ENCODE measurements at places on chromosomes 11 and 22.

GRCh38 chr22:48551061-48551460 is 1276.6 kb downstream of the BRD1 start:
- no peak for DNase-seq

DNA sequence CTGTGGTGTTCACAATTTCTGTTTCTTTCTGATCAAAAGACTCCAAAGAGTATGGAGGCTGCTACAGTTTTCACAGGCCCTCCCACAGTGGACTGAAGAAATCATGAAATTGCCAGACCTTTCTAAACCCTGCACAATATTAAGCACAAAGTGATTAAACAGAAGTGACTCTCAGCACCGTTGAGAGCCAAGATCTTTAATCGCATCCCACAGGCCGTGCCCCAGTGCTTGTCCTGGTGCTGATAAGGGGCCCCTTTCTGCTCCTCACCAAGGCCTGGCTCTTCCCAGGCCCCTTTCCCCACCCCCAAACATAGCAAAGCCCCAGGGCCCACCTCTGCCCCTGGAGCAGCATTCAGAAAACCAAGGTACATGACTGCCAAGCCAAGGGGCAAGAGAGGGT is 57.4 kb upstream of the BMAL1 start:
- DNase-seq, result no peak

GRCh38 chr22:28560046-28560742 is 119.4 kb downstream of the TTC28 start:
- DNase-seq, result no peak

DNA sequence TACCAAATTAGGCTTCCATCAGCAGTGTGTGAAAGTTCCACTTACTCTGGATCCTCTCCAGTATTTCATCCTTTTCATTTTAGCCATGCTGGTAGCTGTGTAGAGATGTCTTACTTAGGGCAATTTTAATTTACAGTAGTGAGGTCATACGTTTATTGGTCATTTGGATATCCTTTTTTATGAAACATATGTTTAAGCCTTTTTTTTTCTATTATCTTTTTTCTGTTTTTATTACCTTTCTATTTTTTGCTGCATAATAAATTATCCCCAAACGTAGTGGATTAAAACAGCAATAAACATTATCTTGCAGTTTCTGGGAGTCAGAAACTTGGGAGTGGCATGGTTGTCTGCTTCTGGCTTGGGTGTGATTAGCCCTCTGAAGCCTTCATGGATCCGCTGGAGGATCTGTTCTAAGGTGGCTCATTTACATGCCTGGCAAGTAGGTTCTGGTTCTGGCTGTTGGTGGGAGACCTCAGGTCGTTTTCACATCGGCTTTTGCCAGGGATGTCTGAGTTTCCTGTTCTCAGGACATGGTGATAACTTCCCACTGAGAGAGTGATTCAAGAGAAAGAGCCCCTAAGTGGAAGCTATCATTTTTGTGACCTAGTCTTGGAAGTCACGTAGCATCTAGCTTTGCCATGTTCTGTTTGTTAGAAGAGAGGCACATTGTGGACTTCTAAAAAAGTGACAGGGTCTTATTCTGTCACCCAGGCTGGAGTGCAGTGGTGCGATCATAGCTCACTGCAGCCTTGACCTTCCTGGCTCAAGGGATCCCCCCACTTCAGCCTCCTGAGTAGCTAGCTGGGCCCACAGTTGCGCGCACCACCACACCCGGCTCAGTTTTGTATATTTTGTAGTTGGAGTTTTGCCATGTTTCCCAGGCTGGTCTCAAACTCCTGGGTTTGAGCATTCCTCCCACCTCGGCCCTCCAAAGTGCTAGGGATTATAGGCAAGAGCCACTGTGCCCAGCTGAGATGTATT is 38.6 kb downstream of the PPP6R3 start:
- DNase-seq, result no peak

GRCh38 chr11:34616086-34616485 is 4.8 kb upstream of the EHF start:
- DNase-seq, result no peak

- no peak for DNase-seq
Measured at GRCh38 chr11:118497831-118498230, 29.4 kb upstream of the TTC36 start.

DNA sequence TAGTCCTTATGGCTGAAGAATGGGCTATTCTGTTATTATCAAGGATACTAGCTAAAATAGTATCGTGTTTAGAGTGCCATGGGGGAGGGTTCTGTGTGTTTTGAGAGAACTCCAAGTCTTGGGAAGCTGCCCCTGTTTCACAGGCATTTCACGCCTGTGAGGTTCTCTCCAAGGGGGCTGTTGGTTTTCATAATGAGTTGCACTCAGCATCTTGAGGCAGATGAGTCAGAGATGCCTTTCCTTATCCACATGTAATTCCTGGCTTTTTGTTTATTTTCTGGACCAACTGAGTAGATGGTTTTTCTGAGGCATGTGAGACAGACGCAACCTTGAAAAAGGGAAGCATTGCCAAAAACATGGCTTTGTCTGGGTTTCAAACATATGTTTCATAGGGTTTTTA is 203.7 kb downstream of the ARHGAP42 start:
- no peak for DNase-seq

GRCh38 chr11:112655371-112655770 is 305.8 kb upstream of the NCAM1 start:
- DNase-seq, result no peak

DNA sequence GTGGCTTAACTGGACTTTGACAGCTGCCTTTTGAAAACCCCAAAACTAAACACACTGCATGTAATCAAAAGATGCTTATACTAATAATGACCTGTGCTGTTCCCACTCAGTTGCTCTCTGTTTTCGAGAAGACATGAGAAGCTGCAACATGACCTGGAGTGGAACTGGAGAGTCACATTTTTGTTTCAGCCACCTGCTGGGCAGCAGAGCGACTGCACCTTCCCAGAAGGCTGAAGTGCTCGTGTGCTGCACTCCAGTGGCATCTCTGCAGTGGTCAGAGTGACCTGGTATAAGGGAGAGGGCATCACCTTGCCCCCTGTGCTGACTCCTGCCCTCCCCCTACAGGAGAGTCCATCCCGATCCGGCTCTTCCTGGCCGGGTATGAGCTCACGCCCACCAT is 8.6 kb downstream of the THYN1 start:
- DNase-seq, result no peak

All from stimulated activated CD4-positive, alpha-beta T cell treated with anti-CD3 and anti-CD28 coated beads, Interleukin-4, amount 100 ng/mL, for 24 hours (primary cell).